ENCODE measurements at places on chromosomes 3 and 15.

- DNase-seq, result no peak
These were observed 29.5 kb downstream of the CLEC3B start for GRCh38 chr3:45055411-45056143.

DNA sequence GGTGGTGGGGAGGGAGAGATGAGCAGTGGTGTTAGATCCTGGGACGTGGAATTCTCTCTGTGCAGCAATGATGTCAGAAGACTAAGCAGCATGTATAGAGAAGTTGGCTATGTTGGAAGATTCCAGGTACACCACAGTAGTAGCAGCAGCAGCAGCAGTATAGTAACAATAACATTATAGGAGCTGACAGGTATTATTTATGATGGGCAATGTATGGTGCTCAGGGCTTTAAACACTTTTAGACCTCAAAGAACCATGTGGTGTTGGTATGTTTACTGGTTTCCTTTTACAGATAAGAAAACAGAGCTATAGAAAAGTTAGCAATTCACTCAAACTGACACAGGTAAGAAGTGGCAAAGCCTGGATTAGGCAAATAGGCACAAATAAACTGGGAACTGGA, 103.9 kb downstream of the CCNL1 start:
- DNase-seq, result no peak

DNA sequence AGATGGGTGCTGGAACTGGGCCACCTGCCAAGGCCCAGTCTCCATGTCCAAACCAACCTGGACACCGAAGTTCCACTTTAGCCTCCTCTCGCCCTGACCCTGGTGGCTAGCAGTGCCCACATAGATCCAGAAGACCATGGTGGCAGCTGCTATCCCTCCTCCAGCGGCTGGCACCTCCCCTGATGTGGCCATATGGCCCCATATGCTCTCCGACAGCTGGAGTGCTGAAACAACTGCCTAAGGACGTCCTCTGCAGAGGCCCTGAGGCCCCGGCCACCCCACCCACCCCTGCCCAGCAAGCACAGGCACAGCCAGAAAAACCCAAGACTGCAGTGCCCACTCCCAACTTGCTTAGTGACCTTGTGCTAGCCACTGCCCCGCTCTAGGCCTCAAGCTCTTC, 182.3 kb upstream of the LINGO1 start:
- no peak for DNase-seq

DNA sequence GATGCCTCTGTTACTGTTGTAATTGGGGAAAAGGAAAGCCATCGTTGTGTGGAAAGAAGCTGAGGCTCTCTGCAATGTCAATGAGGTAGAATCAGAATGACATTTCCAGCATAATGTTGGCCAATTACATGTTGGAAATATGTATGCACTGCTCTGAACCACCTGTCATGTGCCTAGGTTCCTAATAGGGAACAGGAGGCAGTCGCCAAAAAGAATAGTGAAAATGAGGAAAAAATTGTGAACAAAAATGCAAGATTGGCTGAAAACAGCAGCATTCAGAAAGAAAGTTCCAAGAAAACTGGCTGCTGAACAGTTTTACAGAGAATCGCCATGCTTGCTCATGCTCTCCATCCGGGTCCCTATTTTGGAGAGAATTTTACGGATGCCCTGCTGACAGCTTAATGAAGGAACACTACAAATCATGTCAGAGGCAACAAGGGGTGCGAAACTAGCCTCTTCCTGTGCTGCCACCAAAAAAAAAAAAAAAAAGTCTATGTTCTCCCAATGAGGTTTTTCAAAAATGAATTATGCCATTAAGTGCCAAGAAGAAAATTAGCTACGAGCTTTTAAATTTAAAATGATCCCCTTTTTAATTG, 305.9 kb upstream of the ARRDC4 start:
- DNase-seq, result no peak

DNA sequence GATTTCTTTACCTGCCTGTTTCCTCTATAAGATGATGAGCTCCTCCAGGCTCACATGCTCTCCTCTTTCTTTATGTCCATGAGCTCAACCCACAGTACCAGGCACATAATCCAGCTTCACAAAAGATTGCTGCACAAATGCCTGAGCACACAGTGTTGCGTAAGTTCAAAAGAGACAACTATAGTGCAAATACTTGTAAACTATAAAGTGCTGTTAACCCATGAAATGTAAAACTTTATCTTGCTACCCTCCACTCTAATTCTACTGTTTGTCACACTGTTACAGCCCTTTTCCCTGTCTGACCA, 101.0 kb upstream of the LPP start:
- no peak for DNase-seq

GRCh38 chr3:42638339-42638842, 15.1 kb upstream of the ZBTB47 start:
- no peak for DNase-seq

GRCh38 chr3:31390466-31390865, 142.3 kb upstream of the STT3B start:
- no peak for DNase-seq

GRCh38 chr3:195540027-195540426, 3.1 kb downstream of the PPP1R2 start:
- no peak for DNase-seq

DNA sequence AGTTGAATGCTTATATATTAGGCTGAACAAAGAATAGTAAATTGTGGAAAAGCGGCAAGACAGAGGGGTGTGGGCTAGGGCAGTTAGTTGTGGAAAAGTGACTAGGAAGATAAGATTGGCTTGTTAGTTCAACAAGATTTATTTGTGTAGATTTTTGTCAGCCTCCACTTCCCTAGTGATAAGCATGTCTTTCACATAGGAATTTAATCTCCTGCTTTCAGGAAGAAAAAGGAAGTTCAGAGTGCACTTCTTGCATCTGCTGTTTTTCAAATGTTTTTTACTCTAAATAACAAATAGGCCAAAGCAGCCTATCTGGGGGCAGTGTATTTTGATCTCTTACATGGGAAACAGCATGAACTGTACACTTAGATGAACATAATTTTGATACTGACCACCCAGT, 919.9 kb downstream of the NAALADL2 start:
- no peak for DNase-seq

GRCh38 chr15:68618394-68618793, 39.6 kb downstream of the CORO2B start:
- no peak for DNase-seq

GRCh38 chr3:132029182-132029902, 5.5 kb downstream of the CPNE4 start:
- no peak for DNase-seq

DNA sequence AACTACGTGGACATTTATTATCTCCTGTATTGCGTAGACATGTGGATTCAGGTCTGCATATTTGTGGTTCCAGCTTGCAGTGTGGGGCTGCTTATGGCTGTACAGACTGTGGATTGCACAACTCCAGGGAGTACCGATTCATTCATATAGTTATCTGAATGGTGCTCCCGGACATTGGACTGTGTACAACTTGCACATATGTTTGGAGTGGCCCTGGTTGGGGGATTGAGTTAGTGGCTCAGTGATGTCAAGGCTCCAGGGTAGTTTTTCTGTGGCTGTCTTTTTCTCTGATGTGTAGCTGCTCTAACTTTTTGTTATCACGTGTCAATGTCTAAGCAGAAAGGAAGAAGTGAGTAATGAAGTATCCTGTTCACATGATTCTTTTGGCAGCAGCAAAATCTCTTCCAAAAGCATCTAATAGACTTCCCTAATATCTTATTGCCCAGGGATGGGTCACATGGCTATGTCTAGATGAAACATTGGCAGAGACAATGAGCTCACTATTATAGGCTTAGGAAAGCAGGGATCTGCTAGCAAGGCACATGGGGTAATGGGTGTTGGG, 15.8 kb downstream of the ST3GAL6 start:
- no peak for DNase-seq

DNA sequence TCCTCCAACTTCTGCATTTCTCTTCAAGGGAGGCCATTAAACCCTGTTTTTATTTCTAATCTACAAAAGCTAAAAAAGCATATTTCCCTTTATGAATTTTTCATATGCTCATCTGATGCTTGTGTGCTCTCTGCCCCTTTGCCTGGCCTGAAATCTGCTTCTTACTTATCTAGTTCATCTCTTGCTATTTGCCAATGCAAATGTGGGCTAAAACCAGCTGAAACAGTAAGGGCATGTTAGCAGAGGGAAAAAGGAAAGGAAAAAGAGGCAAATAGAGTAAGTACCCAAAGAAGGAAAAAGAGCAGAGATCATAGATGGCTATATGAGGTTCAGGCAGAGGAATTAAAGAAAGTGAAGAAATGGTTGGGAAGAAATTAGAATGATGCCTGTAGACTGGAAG, 185.2 kb downstream of the CNTN4 start:
- DNase-seq, result no peak

GRCh38 chr3:101888653-101889052, 39.3 kb downstream of the NFKBIZ start:
- DNase-seq, result no peak

GRCh38 chr3:36542186-36542585, 161.9 kb downstream of the STAC start:
- no peak for DNase-seq

GRCh38 chr3:158847452-158847821, 45.6 kb downstream of the MFSD1 start:
- DNase-seq, result no peak

DNA sequence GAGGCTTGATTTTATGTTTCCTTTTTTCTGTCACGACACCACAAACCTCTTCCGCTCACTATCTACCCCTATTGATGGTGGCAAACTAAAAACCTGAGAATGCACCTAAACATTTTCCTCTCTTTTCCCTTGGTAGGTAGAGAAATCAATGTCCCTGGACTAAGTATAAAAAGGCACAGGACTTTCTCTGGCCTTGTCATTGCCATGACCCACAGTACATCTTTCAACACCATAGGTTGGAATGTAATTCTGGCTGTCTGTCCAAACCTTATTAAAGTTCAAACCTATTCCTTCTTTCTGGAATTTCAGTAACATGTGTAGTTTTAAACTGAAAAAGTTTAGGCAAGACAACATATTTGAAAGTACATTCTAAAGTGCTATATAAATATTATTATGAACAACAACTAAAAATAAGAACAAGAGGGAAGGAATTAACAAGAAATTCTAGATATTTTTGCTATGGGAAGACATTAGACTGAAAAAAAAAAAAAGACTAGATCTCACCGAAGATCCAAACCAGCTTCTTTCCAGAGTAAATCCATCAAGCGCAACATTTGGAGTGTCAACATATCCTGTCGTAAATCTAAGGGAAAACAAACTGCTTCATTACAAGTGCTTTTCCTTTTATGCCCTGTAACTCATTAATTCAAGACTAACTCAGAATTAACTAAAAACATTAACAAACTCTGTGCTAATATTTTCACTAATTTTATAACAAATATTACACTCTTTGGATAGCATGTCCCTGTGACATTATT, 73.1 kb downstream of the FAIM start:
- no peak for DNase-seq

DNA sequence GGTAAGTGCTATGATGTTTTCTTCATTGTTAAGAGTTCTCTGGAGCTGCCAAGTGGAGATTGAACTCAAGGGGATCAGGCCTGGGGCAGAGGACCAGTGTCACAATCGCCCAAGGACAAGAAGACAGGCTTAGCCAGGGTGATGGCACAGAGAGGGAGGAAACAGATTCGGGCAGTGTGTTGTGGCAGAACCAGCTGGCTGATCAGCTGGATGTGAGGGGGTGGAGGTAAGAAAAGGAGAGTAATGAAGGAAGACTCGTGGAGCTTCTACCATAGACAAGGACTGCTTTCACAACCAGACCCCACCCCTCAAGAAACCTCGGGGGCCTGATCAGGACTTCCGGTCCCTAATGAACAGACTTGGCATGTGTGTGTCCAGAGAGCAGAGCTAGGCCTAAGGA, 60.9 kb upstream of the LINGO1 start:
- DNase-seq, result no peak

DNA sequence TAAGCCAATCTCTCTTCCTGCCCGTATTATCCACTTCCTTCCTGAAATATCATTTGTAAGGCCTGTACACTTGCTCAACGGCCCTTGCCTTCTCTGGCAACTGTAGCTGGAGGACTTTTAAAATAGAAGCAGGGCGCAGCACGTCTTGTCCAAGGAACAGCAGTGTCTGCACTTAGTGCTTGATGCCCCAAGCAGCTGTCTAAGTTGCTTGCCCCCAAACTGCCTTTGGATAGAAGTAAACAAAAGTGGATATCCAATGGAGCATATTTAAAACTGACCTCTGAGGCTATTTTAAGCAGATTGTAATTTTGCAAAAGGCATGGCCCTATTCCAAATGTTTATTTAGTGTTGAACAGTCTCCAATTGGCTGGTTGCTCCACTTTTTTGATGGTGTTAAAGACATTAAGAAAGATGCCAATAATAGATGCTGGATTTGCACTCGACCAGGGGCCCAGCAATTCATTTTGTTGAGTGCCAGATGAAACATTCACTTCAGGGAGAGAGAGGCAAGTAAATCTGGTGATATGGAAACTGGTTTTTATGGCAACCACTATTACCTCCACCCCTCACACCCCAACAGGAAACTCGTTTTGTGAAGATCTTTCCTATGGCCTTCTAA, 526.8 kb upstream of the TBL1XR1 start:
- no peak for DNase-seq

GRCh38 chr15:43185157-43186002, at the start of gene CCNDBP1:
Gene CCNDBP1, plus strand, starts transcription at chr15:43185403. Its CDS starts 96 bp downstream, at chr15:43185499.
- DNase-seq, result peak; percentile 77

DNA sequence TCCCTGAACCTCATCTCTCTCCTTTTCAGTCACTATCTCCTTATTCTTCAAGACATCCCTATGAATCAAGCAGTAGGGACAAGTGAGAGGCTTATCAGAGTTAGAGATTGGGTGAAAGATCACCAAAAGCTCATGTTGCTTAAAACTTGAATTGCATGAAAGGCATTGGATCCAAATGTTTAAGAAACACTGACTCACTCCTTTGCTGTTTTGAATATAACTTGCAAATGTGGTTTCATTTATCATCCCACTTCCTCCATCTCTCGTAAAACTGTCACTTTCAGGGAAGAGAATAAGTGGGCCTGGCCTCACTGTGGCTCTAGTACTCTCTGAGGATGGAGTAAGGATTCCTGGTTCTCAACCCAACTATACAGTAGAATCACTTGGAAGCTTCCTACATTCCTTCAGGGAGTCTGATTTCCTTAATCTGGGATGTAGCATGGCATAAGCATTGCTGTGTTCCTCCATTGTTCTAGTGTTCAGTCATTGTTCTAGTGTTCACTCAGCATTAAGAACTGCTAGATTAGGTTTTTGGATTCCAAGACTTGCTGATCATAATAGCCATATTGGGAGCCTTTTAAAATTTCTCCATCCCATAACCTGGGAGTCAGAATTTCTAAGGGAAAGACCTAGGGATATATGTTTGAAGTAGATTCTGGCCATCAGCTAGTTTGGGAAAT, 171.8 kb downstream of the TMEM108 start:
- no peak for DNase-seq

DNA sequence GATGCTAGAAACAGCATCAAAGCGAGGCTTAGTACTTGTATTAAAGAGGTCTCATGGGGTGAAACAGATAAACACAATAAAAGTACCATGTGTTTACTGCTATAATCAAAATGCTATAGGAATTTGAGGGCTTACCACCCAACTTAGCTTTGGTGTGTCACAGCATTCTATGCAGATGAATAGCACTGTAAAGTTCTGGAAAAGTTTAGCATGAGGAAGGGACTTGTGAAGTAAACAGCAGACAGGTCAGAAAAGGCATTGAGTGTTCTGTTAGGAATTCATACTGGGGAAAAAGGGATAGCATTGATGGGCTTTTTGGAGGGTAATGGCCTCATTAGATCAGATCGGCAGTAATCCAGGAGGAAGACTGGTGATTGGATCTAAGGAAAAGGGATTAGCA, 505.3 kb downstream of the NLGN1 start:
- no peak for DNase-seq

- DNase-seq, result no peak
These were observed 379.6 kb downstream of the MECOM start for GRCh38 chr3:169283951-169284350.

All from cerebellar nuclear complex (tissue), 1 donor.